ENCODE measurements at places on chromosomes 12 and 14. TPM values are rescaled to one million over a fixed set of nuclear protein-coding genes. Genes with fewer than 3 reads are reported as not detected.

- DNase-seq = no peak
Measured at GRCh38 chr14:94138251-94138650, 8.8 kb upstream of the IFI27L2 start.

- no peak for DNase-seq
Measured at GRCh38 chr14:80383223-80383622, 171.9 kb upstream of the DIO2 start.

- DNase-seq = no peak
Measured at GRCh38 chr12:2488131-2488530, 306.6 kb upstream of the FKBP4 start.

DNA sequence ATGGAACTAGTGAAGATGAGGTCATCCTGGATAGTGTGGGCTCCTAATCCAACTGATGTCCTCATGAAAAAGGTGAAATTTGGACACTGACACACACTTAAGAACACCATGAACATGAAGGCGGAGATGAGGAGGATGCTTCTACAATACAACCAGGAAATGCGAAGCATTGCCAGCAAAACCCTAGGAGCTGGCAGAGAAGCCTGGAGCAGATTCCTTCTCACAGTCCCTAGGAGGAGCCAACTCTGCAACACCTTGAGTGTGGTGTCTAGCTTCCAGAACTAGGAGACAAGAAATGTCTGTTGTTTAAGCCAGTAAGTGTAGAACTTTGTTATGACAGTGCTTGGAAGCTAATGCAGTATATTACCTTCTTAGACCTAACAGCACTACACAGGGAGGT lies 191.9 kb upstream of the PWP1 start:
- DNase-seq = no peak

GRCh38 chr12:96876966-96877365 lies 30.1 kb upstream of the NEDD1 start:
- DNase-seq = no peak

DNA sequence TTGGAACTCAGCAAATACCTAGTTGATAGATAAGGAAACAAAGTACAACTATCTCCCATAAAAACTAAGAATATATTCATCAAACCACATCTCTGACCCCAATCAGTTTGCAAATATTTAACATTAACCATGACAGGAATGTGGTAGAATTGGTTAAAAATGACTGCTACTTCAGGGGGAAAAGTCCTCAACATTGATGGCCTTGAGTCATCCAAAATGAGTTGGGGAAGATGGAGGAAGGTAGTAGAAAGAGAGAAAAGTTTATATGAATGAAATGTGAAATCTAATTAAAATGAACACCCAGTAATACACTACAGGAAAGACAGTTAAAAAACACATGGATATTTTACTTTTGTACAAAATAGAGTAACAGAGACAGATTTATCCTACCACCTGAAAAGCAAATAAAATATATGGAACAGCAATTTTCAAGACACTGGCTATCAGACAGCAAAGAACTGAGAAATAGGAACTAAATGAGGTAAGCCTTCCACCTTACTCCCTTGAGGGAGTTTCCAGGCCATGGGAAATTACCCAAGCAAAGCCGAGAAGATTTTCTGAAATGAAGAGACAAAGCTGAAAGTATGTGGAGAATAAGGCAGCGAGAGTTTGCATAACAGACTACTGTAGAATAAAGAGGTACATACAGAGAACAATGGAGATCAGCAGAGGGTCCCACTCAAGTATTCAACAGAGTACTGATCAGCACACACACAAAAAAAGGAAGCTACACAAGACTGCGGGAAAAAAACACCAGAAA lies 49.6 kb downstream of the TC2N start:
- DNase-seq = no peak

- no peak for DNase-seq
Measured at GRCh38 chr12:62760779-62761178, 174.2 kb downstream of the PPM1H start.

DNA sequence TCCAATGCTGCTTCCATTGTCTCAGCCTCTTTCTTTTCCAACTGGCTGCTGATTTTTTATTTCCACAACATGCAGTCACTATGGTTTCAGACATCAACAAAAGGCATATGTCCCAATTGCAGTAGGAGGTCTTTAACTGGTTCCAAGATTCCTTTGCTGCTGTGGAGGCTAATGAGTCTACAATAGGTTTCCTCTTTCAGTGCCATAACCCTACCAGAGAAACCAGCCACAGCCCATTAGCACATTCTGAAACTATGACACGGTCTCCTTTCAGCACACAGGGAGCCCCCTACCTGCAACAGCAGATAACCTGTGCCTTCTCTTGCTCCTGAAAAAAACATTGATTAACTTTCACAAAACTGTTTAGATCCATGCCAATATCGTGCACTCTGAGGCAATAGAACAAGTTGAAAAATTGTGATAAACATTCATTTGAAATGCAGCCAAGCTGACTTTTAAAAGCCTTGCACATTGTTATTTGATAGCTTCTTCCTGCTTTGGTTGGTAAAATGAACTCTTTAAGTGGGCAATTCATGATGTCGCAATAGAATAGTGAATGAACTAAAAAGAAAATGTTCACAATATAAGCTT lies 32.4 kb downstream of the PLEKHG7 start:
- DNase-seq = peak; percentile 90

GRCh38 chr12:29762637-29763300 lies 21.0 kb downstream of the TMTC1 start:
- peak; percentile 26 for DNase-seq

- DNase-seq = no peak
Measured at GRCh38 chr12:89576572-89577220, 50.8 kb upstream of the POC1B start.

GRCh38 chr14:57979376-57980048 lies 113.6 kb upstream of the SLC35F4 start:
- no peak for DNase-seq

The DENND5B gene
- 11.1 TPM for polyA plus RNA-seq

The SSTR1 gene
- 3.1 TPM for polyA plus RNA-seq

The MGST1 gene
- polyA plus RNA-seq = 72.3 TPM

The FOXG1 gene
- 0.12 TPM for polyA plus RNA-seq

The CDKN1B gene
- 69.8 TPM for polyA plus RNA-seq

Measured in right lung (tissue), 10 donors.